ENCODE measurements at places on chromosomes 2 and 18.

- DNase-seq = peak; percentile 23
These were observed 6.5 kb upstream of the MTERF4 start for GRCh38 chr2:241108271-241109209.

DNA sequence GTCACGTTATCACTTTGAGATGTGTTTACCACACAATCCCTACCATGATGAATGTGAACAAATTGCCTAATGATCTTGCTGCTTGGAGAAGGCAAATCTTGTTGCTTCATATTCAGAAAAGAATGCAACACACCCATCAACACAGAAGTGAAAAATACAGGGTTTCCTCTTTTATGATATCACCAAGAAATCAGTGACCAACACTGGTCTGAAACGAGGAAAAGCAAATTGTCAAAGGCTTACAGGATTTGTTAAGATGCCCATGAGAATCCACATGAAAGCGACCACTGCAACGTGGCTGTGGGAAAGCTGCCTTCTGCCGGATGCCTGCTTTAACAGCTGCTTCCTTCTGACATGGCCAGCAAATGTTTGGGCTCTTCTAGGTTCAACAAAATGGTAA is 397.6 kb upstream of the LRATD1 start:
- no peak for DNase-seq

DNA sequence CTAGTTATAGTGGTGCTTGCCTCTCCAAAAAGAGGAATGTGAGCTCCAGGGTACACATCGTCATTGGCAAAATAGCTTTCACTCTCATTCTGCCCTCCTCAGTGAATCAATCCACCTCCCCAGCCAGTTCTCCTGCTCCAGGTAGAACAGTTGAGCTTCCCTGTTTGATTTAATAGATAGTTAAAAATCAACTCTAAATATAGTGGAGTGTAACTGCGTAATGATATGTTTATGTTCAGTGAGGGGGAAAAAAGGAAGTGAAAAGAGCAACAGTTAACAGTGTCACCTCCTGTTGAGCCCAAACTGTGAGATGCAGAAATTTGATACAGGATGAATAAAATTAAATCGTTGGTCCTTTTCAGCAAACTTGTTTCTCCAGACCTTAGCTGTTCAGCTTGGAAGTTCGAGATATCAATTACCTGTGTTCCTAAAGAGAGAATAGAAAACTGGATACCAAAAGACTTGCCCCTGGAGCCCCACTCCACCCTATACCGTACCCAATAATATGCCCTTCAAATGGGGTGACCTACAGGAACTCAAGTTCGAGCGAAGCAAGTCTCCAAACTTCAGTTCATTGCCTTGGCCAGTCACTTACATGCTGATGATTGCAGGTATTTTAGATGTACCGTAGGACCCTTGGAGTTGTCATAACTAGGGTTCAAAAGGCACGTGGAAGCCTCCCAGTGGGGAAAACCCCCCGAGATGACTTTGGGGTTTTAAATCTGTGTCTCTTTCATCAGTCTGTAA is 708.4 kb downstream of the RNF144A start:
- no peak for DNase-seq

DNA sequence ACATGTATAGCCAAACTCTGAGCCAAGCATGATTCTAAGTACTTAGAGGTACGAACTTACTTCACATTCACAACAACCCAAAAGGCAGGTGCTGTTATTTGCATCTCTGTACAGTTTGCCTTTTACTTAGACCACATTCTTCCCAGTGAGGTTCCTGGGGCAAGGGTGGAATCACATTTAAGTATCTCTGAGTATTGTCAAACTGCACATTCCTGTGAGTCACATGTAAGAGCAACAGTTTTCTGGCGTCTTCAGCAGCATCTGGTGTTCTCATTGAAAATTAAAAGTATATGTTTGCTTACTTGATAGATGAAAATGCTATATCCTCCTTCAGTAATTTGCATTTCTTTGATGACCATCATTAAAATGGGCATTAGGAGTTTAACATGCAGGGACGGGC is 119.1 kb downstream of the UXS1 start:
- DNase-seq = no peak

DNA sequence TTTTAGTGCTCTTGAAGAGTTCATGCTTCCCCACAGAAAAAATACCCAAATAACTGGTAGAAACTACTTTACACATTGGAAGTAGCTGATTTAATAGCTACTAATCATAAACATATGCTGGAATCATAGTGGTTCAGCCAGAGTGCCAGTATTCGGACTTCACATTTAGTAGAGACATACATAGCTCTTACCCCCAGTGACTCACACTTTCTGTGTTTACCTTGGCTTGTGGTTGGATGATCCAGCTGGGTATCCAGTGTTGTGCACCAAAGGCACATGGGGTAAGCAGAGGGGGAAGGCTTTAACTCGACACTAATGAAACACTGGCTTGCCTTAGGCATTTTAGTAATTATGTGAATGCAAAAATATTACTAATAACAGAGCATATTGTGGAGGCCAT is 18.1 kb downstream of the ARHGAP28 start:
- DNase-seq = no peak

- no peak for DNase-seq
These were observed 16.9 kb upstream of the SULT1C2 start for GRCh38 chr2:108271691-108272253.

DNA sequence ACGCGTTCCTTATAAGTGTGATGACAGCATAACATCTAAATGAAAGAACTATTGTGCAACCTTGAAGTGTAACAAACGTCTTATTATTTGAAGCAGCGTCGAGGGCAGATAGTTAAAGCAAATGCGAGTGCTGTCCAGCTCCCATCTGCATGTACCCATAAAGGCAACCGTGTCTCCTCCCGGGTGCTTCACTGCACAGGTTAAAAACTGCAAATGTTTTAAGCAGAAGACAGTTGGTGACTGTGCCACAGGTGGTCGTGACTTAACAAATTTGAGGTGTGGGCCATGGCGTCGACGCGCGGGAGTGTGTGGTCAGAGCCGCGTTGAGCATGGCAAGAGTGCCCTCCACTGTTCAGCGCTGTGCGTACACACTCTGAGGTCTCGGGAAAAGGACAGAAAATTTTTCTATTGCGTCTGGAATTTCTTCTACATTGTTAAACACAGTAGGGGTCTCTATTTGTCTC is 6.4 kb downstream of the SALL3 start:
- DNase-seq = no peak

DNA sequence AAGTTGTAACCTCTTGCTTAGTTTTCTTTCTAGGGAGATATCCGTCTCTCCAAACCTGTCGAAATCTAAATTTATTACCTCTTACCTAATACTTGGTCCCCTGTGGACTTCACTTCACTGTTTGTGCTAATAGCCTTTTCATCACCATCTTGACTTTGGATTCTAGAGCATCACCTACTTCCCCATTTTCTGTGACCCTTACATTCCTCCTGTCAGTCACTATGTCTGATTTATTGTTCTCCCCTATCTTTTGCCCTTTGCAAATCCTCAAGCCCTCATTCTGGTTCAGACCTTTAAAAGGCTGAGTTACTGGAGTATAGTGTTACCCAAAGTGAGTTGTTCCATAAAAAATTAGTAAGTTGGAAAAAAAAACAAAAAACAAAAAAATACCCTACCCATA is 7.5 kb downstream of the MYO1B start:
- DNase-seq = no peak

GRCh38 chr18:69127873-69128500 is 272.7 kb upstream of the DOK6 start:
- no peak for DNase-seq

DNA sequence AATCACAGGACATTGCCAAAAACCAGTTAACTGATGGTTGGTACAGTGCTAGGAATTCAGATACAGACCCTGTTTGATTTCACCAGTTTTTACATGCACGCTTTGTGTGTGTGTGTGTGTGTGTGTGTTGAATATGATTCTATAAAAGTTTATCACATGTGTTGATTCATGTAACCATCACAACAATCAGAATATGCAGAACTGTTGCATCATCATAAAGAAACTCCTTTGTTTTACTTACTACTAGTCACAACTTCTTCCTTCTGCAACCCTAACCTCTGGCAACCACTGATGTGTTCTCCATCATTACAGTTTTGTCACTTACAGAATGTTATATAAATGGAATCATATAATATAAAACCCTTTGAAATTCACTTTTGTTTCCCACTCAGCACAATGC is 144.8 kb upstream of the CYP26B1 start:
- no peak for DNase-seq

- no peak for DNase-seq
These were observed 94.8 kb upstream of the KCNJ3 start for GRCh38 chr2:154603682-154604081.

DNA sequence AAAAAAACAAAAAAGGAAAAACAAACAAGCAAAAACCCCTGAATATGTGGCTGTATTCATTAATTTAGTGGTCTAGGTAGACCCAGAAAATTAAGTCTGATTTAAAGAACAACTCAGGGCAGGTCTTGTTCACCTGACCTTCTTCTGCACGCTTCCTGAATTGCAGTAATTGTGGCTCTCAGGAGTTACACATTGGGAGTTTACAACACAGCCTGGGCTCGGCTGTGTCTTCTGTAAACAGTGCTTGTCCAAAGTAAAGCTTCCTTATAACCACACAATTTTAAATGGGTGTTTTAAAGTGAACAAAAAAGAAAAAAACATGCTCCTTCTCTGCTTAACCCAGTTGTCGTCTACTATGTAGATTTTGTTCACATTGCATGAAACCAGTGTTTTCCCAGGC is 8.3 kb upstream of the MTIF2 start:
- DNase-seq = no peak

- no peak for DNase-seq
These were observed 135.2 kb downstream of the VWC2L start for GRCh38 chr2:214545898-214546542.

DNA sequence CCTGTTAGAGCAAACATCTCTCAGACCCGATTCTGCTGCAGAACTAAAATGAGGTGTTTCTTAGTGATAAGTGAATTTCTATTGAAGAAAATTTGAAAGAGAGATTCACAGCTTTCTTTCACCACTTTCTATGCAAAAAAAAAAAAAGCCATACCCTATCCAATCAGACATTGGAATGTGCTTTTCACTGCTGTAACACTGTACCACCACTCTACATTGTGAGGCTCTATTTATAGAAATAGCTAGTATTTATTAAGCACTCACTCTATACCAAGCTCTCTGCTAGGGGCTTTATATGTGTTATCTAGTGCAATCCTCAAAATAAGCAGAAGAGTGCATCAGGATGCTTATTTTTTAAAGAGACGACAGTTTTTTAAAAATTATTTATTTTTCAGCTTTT is 580.6 kb upstream of the VRK2 start:
- DNase-seq = no peak

GRCh38 chr2:118179445-118179844 is 91.2 kb downstream of the INSIG2 start:
- DNase-seq = no peak

- no peak for DNase-seq
These were observed 950.1 kb downstream of the TRIB2 start for GRCh38 chr2:13666582-13667414.

- no peak for DNase-seq
These were observed 6.6 kb downstream of the SH3RF3 start for GRCh38 chr2:109135359-109136197.

GRCh38 chr2:100268986-100269385 is 53.3 kb downstream of the LONRF2 start:
- no peak for DNase-seq

DNA sequence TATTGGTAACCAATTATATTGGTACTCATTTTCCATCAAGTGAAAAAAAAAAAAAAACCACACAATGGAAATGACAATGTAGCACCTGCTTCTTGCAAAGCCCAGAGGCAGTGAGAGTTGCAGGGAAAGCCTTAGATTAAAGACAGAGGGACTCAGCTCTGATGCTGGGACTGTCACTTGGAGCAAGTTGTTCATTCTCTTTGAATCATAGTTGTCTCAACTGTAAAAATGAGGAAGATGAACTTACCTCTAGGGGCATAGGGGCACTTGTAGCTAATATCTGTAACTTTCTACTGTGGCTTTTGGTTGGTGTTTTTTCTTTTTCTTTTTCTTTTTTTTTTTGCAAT is 81.4 kb upstream of the LPIN2 start:
- DNase-seq = no peak

GRCh38 chr2:157059036-157059435 is 198.5 kb upstream of the GALNT5 start:
- no peak for DNase-seq

GRCh38 chr2:196954001-196954400 is 27.5 kb upstream of the PGAP1 start:
- DNase-seq = no peak

- DNase-seq = no peak
These were observed 3.5 kb upstream of the CD226 start for GRCh38 chr18:69951182-69951581.

DNA sequence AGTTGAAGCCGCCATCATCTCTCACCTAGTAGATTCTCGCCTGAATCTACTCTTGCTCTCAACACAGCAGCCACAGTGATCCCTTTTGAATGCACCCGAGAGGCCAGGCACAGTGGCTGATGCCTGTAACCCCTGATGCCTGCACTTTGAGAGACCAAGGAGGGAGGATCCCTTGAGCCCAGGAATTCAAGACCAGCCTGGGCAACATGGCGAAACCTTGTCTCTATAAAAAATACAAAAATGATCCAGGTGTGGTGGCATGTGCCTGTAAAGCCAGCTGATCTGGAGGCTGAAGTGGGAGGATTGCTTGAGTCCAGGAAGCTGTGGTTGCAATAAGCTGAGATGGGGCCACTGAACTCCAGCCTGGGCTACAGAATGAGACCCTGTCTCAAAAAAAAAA is 60.3 kb upstream of the EML4 start:
- no peak for DNase-seq

- no peak for DNase-seq
These were observed 878.8 kb downstream of the TSN start for GRCh38 chr2:122634256-122634655.

GRCh38 chr18:32257084-32257785 is 67.4 kb downstream of the MEP1B start:
- DNase-seq = no peak

- no peak for DNase-seq
These were observed 185.3 kb downstream of the PRKCE start for GRCh38 chr2:45836740-45837139.

- no peak for DNase-seq
These were observed 138.8 kb upstream of the ID2 start for GRCh38 chr2:8543060-8543382.

DNA sequence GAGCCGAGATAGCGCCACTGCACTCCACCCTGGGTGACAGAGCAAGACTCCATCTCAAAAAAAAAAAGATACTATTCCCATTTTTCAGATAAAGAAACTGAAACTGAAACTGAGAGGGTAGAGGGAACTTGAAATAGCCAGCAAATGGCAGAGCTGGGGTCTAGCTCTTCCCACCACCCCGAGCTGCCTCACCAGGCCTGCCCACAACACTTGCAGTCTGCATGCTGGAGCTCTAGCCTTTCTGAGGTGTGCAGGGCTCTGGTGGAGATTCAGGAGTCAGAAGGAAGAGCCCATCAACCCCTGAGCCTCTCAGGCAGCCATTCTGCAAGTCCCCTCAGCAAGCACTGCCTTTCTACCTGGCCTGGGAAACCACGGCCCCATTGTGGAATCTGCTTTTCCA is 14.3 kb downstream of the EDAR start:
- DNase-seq = no peak
